ENCODE measurements at places on chromosomes 5 and 9.
A peak's percentile ranks its signal among the peaks of the same experiment; 100 is the strongest.

DNA sequence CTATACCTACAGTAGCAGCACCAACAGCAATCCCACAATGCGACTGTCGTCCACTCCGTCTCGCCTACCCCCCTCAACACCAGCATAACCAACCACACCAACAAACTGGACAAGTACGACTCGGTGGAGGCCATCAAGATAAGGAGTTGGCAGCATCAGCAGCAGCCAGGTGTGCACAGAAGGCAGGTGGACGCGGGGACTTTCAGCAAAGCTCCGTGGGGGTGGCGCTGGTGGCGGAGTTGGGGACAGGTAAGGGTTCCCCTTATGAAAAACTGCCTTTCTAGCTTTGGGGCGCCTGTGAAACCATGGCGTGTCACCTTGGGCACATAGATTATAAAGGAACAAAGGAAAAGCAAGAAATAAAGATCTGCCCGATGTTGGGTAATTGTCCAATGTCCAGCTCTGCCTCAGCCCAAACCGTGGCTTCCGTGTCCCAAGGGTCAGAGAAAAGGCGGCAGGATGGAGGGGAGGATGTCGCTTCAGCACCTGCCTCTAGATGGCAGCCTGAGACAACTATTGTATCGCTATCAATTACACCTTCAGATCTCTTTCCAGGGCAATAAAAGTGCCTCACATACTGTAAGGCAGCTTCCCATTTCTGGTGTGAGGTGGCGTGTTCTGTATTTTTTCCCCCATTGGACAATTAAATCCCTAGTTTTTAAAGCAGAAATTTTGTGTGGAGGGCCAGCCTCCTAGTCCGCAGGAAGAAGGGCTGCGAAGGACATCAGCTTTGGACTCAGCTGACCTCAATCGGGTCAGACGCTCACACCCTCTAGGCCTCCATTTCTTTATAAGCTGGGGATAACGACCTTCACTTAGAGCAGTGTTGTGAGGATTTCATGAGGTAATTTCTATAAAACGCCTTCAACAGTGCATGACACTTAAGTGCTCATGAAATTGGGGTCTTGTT, 58.8 kb downstream of the MTRR start:
- DNase-seq = peak; percentile 73

DNA sequence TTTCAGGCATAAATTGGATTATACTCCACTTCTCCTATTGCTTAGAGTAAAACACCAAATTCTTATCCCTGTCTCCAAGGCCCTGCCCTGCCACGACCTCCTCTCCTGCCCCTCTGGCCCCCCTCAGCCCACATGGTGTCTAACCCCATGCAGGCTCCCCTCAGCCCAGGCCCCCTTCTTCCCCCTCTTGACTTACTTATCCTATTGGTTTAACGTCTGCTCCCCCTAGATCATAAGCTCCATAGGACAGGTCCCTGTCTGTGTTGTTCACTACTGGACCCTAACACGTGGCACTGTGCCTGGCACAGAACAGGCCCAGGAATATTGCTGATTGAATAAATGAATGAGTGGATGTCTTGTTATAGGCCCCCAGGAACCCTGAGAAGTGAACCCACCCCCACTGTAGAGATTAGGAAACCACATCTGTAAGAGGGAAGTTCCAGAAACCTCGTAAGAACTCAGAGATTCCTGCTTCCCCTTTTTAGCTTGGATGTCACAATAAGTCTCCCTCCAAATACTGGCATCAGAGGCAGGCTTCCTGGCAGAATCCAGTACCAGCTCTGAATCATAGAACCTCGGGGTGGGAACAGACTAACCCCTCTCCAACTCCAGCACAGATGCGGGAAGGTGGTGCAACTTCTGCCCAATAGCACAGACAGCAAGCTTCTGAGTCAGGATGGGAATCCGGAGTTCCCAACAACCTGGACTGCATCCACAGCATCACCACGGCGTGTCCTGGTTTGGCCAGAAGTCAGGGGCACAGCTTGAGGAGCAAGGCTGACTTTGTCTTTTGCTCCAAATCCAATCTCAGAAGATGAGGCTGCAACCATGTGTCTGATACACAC, 31.5 kb downstream of the HRH2 start:
- no peak for DNase-seq

- no peak for DNase-seq
Observed at GRCh38 chr5:68757006-68757405, 336.8 kb upstream of the SLC30A5 start.

- no peak for DNase-seq
Observed at GRCh38 chr5:154701181-154701580, 54.0 kb upstream of the LARP1 start.

GRCh38 chr5:171808453-171808852, 22.8 kb downstream of the SMIM23 start:
- no peak for DNase-seq

- DNase-seq = no peak
Observed at GRCh38 chr9:121721058-121721350, 69.6 kb downstream of the DAB2IP start.

DNA sequence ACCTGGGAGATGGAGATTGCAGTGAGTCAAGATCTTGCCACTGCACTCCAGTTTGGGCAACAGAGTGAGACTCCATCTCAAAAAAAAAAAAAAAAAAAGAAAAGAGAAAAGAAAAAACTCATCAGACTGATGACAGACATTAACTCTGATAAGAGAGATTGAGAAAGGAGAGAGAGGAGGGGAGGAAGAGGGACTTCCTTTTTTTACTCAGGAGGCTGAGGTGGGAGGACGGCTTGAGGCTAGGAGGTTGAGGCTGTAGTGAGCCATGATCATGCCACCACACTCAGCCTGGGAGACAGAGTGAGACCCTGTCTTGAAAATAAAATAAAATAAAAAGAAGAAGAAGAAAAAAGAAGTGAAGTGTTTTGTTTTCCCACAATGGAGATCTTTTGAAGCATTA, 9.7 kb upstream of the MSMP start:
- no peak for DNase-seq

DNA sequence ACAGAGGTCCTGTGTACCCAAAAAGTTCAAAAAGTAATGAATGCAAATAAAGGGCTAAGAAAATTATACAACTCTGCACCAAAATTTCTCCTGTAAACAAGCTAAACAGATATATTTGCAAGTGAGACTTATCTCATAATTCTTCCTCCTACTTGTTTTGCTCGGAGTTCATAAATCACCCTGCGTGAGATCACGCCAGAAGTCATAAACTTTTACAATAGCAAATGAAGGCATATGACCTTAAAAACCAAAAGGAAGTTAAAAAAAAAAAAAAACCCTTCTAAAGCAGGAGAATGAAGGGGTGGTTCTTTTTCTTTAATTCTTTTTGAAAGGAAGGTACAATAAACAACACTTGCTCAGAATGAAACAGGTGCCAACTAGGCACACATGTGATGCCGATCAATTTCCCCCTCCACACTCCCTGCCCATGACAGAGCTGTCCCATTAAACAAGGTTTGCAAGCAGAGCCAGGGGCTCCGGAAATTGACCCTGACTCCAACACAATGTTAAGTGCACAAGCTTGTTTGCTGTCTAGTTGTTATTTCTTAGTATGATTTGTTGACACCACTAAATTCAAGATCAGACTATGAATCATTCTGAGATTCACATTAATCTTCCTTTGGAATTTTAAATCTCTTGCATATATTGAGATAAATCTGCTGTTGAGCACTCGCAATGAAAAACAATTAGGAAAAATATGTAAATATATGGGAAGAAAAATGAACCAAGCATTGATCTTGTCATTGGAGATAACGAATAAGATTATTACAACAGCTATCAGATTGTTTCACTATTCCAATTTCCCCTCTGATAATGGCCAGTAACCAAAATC, 46.3 kb downstream of the DROSHA start:
- no peak for DNase-seq

DNA sequence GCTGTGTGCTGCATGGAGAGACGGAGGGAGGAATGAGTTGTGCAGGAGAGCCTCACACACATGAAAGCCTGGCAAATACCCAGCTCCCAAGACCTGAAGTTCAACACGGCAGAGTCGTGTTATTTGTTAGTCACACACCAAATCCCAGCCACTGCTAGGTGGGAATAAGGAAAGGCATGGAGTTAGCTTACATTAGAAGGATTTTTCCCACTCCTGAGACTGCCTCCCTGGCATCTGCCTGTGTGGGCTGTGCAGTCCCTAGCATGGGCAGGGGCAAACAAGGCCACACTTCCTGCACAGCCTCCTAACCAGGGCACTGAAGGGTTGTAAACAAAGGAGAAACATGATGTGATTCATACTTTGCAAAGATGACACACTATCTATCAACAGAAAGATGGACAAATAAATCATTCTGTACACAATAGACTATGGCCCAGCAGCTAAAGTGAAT, 306.8 kb downstream of the SPOCK1 start:
- DNase-seq = no peak

- no peak for DNase-seq
Observed at GRCh38 chr5:63255594-63255993, 677.0 kb downstream of the LRRC70 start.

- DNase-seq = no peak
Observed at GRCh38 chr5:78919796-78920195, 65.3 kb downstream of the ARSB start.

- peak; percentile 55 for DNase-seq
Observed at GRCh38 chr5:171419688-171420430, 412 bp downstream of the FGF18 start.

DNA sequence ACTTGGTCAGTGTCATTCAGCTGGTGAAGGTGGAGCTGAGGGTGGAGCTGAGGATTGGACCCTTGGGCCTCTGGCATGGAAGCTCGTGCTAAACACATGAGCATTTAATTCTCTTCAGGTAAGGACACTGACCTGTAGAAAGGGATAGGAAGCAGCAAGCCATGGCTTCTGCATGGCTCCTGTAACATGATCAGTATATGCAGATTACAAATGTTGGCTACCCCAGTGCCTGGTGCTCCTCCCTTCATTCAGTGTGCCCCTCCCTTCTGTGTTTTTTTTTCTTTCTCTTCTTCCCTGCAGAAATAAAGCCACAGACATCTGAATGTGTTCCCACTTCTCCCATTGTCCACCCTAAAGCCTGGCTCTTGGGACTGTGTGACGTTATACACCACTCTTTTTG, 52.9 kb downstream of the ARHGAP26 start:
- no peak for DNase-seq

- no peak for DNase-seq
Observed at GRCh38 chr9:25814023-25814422, 135.8 kb upstream of the TUSC1 start.

DNA sequence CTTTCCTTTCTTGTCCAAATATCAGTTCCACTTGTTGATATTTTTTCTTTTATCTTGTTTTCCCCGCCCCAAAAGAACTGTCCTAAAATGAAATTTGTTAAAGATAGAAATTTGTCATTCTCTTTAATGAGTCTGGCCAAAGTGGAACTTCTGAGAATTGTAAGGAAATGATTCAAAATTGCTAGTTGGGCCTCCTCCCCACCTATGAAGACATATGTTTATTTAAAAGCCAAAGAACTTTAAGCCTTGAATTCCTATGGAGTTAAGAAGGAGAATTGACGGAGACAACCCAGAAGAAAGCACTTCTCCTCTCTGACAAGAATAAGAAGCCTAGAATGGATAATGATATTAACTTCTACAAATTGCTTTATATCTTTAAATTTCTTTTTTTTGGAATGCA, 59.1 kb upstream of the ALDH1A1 start:
- no peak for DNase-seq

GRCh38 chr9:94005272-94005901, 50.2 kb upstream of the BARX1 start:
- DNase-seq = no peak

DNA sequence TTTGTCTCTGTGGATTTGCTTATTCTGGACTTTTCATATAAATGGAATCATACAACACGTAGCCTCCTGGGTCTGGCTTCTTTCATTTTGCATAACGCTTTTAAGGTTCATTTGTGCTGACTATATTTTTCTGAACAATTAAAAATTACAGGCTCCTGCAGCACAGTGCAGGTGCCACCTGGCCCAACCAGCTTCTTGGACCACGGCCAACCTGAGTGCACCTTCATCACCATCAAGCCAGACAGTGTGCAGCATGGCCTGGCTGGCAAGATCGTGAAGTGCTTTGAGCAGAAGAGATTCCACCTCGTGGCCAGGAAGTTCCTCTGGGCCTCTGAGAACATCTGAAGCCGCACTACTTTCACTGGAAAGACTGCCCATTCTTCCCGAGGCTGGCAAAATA, 53.5 kb upstream of the COL15A1 start:
- DNase-seq = no peak

GRCh38 chr5:117829646-117830045, 1158.7 kb downstream of the DTWD2 start:
- DNase-seq = no peak

GRCh38 chr9:132489536-132489935, 79.5 kb downstream of the CFAP77 start:
- DNase-seq = no peak

DNA sequence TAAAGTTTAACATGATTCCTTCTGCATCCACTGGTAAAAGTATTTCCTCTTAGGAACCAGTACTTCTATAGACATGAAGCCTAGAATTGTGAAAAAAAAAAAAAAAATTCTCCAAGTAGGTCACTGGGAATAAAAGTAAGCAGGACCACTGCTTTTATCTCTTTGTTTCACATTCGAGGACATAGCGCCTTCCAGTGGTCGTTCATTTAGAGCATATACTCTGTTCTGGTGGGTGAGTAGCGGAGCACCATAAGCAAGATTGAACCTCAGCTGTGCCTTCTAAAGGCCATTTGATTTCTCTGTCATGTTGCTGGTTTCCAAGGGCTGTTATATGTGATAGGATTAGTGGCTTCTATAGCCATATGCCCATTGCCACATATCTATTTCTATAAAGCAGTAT, 393.1 kb downstream of the TMEM232 start:
- DNase-seq = peak; percentile 13

DNA sequence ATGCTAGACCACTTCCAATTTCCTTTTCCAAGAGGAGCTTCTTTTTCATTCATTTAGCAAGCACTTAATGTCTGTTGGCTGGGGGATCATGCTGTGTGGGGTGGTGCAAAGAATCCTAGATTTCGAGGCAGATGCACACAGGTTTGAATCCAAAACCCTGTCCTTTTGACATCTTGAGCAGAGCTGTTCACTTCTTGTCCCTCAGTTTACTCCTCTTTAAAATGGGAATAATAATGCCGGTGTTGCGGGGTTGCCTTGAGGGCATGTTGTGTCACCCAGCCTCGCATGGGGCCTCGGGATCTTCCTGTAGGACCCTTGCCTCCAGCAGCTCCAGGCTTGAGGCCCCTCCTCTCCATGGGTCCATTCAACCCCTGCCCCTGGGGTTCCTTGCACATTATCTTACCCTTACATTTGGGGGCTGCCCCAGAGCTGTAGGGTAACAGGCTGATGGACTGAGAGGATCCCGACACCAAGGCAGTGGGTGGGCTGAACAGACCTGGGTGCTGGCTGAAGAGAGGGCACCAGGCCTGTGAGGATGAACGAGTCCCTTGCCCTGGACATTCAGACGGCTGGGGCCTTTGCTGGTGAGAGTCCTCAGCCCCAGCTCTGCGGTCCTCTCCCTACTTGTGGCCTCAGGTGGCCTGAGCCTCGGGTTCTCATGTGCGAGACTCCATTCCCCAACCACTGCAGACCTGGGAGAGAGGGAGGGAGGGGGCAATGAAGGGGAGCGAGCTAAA, 145.8 kb downstream of the BARX1 start:
- DNase-seq = no peak

- no peak for DNase-seq
Observed at GRCh38 chr9:90735952-90736351, 65.7 kb upstream of the SYK start.

- no peak for DNase-seq
Observed at GRCh38 chr9:71472400-71472799, 295.9 kb downstream of the CEMIP2 start.
